ENCODE measurements at places on chromosomes 1 and 21.

DNA sequence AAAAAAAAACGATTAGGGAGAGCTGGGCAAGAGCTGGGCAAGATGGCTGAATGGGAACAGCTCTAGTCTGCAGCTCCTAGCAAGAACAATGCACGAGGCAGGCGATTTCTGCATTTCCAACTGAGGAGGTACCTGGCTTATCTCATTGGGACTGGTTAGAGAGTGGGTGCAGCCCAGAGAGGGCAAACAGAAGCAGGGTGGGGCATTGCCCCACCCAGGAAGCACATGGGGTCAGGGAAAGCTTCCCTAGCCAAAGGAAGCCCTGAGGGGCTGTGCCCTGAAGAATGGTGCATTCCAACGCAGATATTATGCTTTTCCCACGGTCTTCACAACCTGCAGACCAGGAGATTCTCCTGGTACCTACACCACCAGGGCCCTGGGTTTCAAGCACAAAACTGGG lies 251.6 kb downstream of the GPATCH2 start:
- no peak for DNase-seq

DNA sequence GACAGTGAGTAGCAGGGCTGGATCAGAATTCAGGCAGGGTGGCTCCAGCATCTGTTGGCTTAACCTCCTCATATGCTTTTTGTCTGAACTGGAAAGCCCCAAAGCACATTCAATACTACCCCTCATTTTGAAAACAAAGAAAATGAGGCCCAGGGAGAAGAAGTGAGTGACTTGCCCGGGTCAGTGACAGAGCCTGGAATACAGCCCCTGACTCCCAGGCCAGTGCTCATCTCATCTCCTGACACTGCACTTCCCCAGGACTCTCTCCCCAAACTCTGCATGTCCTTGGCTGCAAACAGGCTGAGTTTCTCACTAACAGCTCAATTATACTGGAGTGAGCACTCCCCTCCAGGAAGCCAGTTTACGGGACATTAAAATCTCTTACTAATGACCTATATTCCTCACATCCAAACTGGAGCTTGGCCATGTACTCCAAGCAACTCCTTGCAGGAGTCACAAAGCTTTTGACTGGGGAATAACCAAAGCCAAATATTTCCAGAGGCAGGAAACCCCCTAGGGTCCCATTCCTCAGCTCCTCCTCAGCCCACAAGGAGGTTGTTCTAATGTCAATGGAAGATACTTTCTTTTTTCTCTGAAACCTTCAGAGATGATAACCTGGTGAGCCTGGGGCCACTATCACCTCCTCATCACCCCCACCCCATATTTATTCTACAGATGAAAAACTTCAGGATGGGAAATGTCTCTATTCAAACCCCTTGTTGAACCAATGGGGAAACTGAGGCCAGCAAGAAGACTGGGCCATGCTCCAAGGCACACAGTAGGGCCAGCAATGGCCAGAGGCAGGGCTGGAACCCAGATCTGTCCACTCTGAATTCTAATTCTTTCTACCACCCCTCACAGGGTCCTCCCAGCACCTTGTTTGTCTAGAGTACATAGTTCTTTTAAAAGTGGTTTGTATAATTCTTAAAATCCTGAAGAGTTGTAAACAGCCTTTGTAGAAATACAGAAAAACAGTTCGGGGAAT lies 127.0 kb downstream of the PLPP3 start:
- no peak for DNase-seq

GRCh38 chr21:45125357-45125756 lies 51.0 kb downstream of the ADARB1 start:
- no peak for DNase-seq

DNA sequence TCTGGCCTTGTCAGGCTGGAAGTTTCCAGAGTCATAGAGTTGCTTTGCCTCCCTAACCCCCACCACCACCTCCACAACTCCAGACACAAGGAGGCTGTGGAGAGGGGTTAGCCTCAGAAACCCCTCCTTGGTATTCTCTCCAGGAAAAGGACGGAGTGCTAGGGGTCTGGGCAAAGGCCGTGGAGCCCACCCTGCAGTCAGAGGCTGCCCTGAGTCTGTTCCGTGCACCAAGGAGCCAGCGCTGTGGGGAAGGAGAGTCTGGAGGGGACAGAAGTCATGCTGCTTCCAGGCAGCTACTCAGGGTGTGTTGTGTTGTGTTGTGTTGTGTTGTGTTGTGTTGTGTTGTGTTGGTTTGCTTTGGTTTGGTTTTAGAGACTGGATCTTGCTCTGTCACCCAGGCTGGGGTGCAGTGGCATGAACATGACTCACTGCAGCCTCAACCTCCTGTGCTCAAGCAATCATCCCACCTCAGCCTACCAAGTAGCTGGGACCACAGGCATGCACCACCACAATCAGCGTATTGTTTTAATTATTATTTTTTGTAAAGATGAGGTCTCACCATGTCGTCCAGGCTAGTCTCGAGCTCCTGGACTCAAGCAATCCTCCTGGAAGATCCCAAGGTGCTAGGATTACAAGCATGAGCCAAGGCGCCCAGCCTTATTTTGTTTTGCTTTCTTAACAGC lies 122.2 kb upstream of the TMEM51 start:
- DNase-seq: no peak

DNA sequence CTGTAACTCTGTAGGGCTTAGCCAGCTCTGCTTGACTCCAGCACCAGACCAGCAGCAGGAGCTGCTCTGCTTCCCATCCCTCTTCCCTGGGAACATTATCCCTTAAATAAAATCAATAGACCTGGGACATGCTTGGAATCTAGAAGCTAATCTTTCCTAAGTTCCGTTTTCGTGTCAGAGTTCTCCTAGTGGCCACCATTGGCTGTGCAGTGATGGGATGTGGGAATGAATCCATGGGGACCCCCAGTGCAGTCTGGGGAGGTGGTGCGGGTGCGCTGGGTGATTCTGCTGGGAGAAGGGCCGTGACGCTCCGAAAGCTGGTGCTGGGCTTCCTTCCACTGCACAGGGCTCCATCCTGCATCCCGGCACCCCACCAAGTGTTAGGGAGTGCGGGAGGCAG lies 202.7 kb downstream of the CAMTA1 start:
- no peak for DNase-seq

- no peak for DNase-seq
Observed at GRCh38 chr21:46065215-46065913, 32.5 kb upstream of the COL6A2 start.

DNA sequence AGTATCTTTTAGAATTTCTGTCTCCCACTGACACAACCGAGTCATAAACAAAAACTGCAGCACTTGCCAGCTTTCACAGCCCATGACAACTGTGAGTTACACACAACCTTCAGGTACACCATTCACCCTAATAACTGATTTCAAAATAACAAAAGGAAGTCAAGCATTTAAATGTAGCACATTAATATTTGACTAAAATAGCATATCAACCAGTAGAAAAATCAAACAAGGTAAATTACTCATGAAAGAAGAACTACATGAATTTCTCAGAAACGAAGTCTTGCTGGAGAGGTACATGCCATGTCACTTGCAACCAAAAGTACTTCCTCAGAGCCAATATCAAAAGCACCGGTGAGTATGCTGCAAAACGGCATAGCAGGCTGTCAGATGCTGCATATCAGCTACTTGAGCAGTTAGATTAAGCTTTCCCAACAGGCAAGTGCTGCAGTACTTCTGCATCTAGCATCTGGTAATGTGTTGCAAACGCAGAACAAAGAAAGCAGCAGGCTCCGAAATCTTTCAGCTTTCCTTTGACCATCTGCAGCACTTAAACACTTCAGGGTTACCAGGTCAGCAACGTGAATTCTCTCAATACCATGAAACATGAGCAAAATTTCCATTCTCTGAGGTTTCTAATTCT lies 223.2 kb downstream of the SMYD3 start:
- DNase-seq: no peak

DNA sequence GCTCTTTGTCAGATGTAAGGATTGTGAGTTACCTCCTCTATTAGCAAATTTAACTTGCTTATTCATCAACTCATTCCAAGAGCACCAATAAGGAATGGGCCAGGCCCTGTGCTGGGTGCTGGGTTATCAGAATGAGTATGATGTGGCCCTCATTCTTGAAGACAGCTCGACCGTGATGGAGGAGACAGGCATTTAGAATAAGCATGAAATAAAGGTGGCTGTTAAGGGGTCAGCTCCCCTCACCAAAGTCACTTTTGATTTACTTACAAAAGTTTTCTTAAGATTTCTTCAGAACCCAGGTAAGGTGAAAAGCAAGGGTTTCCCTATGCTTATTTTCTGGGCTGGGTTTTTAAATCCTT lies 15.3 kb upstream of the PADI1 start:
- DNase-seq: no peak

DNA sequence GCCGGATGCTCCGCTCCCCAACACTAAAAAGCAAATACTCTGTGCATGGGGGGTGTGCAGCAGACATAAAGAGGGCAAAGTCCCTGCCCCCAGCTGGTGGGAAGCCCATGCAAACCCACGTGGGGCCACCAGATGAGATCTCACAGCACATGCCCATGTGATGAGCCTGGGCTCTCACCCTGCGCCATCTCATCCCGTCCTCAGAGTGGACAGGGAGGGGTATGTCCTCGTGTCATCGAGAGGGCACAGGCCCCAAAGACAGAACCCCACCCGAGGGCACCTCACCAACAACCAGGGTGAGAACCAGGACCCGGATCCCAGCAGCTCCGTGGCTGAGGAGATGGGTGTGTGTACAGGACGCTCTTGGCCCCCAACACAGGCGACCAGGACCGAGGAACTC lies 25.1 kb upstream of the ARHGEF16 start:
- DNase-seq: no peak

DNA sequence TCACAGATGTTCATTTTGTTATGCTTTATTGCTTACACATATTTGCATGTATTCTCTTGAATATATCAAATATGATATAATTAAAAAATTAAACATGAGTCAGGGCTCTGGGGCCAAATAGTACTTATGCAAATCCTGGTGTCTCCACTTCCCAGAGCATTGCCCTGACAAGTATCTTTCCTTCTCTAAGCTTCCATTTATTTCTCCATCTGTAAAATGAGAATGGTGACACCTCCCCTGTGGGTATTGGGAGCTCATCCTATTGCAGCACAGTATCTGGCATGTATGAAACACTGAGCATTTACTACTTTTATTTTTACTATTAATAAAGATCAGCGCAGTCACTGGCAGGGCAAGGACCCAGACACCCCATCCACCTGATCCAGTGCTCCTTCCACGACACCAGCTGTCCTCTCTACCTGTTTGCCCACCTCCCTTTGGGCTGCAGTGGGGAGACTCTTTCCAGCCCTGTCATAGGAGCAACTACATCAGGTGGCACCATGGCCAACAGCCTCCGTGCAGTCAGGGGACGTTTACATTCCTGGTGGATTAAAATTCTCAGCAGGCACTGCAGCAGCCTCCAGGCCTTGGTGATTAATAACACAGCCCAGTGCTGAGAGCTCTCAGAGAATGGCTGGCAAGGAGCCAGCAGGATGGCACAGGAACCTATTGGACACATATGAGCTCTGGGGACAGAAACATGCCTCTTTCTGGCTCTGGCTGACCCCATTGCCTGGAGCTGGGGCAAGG lies 113.0 kb downstream of the DMRTB1 start:
- peak; percentile 47 for DNase-seq

GRCh38 chr1:92784021-92784638 lies 778 bp downstream of the EVI5 start:
- DNase-seq: no peak

GRCh38 chr1:175794586-175794985 lies 51.2 kb upstream of the TNR start:
- no peak for DNase-seq

DNA sequence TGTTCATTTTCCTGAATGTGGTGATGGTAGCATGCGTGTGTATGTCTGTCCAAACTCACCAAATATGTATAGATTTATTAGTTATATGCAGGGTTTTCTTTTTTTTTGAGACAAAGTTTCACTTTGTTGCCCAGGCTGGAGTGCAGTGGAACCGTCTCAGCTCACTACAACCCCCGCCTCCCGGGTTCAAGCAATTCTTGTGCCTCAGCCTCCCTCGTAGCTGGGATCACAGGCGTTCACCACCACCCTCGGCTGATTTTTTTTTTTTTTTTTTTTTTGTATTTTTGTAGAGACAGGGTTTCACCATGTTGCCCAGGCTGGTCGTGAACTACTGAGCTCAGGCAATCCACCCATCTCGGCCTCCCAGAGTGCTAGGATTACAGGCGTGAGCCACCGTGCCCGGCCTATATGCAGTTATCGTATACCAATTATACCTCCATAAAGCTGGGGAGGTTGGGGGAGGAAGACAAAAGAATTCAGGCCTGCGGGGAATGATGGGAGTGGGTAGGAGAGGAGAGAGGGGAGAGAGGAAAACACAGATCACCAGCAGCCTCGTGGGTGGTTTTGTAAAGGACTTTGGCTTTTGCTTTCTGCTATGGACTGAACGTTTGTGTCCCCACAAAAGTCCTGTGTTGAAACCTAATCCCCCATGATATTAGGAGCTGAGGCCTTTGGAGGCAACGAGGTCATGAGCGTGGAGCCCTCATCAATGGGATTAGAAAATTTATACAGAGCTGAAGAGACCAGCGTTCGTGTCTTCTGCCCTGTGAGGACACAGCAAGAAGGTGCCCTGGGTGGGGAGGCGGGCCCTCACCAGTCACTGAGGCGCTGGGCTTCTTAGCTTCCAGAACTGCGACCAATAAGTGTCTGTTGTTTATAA lies 4.4 kb upstream of the HNRNPU start:
- no peak for DNase-seq
